ENCODE measurements at places on chromosomes 11 and 22.

DNA sequence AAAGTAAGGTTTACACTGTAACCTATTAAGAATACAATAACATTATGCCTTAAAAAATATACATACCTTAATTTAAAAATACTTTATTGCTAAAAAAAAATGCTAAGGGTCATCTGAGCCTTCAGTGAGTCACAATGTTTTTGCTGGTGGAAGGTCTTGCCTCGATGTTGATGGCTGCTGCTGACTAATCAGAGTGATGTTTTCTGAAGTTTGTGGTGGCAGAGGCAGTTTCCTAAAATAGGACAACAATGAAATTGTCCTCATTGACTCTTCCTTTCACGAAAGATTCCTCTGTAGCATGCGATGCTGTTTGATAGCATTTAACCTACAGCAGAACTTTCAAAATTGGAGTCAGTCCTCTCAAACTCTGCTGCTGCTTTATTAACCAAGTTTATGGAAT, 97.6 kb downstream of the FAT3 start:
- H3K27me3 ChIP-seq, result no peaks in the 10 kb centered on the region
- no peak for DNase-seq
- H3K4me3 ChIP-seq, result no peak overlapping the region
- H3K4me1 ChIP-seq, result no peaks in the 10 kb centered on the region

DNA sequence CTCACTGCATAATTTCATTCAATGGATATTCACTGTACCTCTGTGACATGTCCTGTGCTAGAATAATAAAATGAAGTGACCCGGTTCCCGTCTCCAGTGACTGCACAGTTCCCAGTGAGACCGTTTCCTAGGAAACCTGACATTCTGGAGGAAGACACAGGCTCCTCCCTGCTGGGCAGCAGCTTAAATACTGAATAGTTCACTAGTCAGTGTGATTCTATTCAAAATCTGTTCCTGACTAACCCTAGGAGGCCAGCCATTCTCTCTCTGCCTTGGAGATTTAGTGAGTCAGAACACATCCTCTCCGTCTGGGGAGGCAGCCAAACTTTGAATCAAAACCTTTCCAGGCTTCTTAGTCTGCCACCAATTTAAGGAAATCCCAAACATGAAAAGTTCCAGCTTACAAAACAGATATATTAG, 11.3 kb downstream of the TRIM66 start:
- H3K4me3 ChIP-seq, result no peak overlapping the region
- DNase-seq, result no peak
- no peaks in the 10 kb centered on the region for H3K27me3 ChIP-seq
- H3K36me3 ChIP-seq, result peaks cover 16% of the 10 kb centered on the region
- peak overlapping the region; percentile 14 for H3K27ac ChIP-seq
- no peaks in the 10 kb centered on the region for H3K4me1 ChIP-seq

DNA sequence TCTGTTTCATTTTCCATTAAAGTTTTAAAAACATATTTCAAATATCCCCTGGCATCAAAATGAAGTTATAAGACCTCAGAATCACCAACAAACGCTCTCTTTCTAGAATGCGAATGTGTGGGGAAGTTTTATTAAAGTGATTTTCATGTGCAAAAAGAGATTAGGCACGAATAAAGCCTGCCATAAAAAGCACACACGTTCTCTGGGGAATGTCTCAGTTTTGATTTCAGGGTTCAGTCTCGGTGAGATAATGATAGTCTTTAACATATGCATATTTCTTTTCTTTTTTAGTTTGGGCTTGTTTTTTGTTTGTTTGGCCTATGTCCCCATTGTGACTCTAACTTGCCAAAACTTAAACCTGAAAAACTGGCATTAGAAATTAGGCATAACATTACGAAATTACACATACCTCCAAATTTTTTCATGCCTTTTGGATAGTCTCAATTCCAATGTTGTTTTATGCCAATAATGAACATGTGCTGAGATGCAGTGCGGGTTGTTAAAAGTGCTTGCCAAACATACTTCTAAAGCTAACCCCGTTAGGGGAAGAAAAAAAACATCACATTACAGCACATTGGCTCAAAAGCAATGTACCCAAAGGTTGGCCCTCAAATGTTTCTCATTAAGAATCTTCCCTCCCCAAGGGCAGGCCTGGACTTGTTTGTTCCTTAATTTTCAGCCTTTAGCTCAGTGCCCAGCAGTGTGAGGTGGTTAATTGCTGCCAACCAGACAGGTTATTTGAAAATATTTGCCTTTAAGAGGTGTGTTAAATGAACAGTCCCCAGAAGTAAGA, 33.2 kb upstream of the FBLN1 start:
- H3K4me3 ChIP-seq, result no peak overlapping the region
- H3K4me1 ChIP-seq, result no peaks in the 10 kb centered on the region
- H3K27me3 ChIP-seq, result peaks cover 3% of the 10 kb centered on the region
- DNase-seq, result no peak

DNA sequence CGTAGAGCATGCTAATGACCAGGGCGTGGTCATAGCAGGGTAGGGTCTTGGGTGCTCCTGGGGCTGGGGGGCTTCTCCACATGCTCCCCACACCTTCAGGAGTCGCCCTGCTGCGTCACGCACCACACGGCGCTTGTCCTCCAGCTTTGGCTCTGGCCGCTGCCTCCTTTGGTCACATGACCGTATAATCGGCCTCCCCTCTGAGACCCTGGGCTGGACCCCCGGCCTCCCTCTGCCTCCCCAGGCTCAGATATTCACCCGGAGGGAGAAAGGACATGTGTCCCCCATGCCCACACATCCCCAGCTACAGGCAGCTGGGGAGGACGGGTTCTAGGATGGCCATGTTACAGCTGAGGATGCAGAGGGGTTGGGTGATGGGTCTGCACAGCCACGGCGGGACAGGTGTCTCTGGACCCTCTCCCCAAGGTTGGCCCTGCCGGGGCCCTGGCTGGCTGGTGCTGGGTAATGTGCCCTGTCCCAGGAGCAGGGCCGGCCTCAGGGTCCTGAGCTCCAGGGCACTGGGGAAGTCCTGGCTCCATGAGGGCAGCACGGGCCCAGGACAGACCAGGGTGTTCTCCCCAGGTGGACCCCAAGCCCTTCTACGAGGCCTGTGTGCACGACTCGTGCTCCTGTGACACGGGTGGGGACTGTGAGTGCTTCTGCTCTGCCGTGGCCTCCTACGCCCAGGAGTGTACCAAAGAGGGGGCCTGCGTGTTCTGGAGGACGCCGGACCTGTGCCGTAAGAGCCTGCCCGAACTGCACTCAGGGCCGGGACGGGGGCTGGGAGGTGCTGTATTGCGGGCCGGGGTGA, 14.5 kb downstream of the MUC2 start:
- no peaks in the 10 kb centered on the region for H3K4me1 ChIP-seq
- H3K27ac ChIP-seq, result no peak overlapping the region
- no peaks in the 10 kb centered on the region for H3K27me3 ChIP-seq
- no peak overlapping the region for H3K4me3 ChIP-seq
- no peak for DNase-seq

GRCh38 chr11:72630104-72630852, 43.9 kb downstream of the PDE2A start:
- no peaks in the 10 kb centered on the region for H3K36me3 ChIP-seq
- no peak overlapping the region for H3K4me3 ChIP-seq
- peaks cover 1% of the 10 kb centered on the region for H3K4me1 ChIP-seq
- DNase-seq, result no peak
- H3K27ac ChIP-seq, result peak overlapping the region; percentile 4
